ENCODE measurements at places on chromosomes 6 and 20.

GRCh38 chr6:128271527-128271926 lies 248.9 kb downstream of the PTPRK start:
- DNase-seq, result no peak

DNA sequence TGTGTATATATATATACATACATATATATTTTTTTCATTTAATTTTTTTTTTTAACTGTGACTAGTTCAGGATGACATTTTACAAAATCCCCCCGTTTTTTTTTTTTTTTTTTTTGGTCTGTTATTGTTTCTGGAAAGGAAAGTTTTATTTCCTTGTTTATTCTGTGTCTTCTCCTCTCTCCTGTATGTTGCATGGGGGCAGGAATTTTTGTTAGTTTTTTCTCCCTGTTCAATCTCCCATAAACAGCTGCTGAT lies 32.4 kb upstream of the TXLNB start:
- no peak for DNase-seq

DNA sequence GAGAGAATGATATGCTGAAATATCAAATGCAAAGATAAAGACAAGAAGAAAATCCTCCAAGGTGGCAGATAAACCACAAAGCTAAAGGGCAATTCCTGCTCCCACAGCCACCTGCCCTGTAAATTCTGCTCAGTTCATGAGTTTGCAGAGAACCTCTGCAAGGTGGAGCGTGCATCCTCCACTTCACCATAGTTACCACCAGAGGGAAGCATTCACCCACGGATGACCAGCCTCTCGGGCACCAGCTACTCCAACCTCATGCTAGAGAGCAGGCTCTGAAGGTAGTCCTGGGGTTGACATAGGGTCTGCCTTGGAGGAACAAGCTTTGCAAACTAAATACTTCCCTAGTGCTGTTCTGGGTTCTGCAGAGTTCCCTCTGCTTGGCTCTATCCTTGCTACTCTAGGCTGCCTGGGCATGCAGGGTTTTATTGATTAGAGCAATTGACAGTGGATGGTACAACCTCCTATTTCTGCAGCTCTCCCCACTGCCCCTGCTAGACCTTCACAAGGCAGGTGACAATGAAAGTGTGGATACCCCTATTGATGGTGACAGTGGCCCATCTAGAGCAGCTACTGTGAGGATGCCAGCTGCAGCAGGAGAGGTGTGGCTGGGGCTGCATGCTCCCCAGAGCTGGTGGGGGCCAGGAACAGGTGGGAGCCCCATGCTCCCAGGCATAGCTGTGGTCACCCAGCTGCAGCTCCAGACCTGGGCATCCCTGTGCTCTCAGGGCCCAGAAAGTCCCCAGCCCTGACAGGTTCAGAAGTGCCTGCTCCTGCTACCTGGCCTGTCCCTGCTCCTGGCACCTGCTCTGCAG lies 51.1 kb downstream of the GGTLC1 start:
- no peak for DNase-seq

- no peak for DNase-seq
These were observed 113.6 kb downstream of the TNFRSF21 start for GRCh38 chr6:47196113-47196512.

- DNase-seq, result no peak
These were observed 306.7 kb upstream of the SUPT3H start for GRCh38 chr6:45684476-45684875.

DNA sequence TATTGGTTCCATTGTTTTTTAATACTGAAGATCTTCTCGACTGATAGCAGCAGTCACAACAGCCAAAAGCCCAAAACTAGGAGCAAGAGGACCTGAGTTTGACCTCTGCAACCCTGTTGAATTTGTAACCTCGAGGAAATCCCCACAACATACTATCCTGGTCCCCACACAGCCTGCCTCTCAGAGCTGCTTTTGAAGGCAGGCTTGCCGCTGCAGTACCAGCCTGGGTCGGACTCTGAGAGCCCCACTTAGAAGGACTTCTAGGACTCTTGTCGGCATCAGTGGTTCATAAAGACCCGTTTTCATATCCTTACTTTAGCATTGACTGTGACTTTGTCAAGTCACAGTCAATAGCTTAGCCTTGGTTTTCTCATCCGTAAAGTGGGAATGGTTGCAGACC lies 49.3 kb downstream of the EBF4 start:
- DNase-seq, result no peak

GRCh38 chr6:53347921-53348370 lies 804 bp downstream of the ELOVL5 start:
- DNase-seq, result peak; percentile 60

GRCh38 chr20:50848341-50848808 lies 53.5 kb downstream of the BCAS4 start:
- DNase-seq, result no peak
